ENCODE measurements at places on chromosomes 7 and 10. TPM values are rescaled to one million over a fixed set of nuclear protein-coding genes. Genes with fewer than 3 reads are reported as not detected.

Gene SPDYE6
- polyA plus RNA-seq, result not detected

Gene DYNC1I1
- polyA plus RNA-seq, result 0.17 TPM

GRCh38 chr7:51141451-51142003 is 175.1 kb downstream of the COBL start:
- H3K4me3 ChIP-seq, result no peak overlapping the region
- DNase-seq, result peak; percentile 35
- H3K27me3 ChIP-seq, result no peaks in the 10 kb centered on the region
- H3K36me3 ChIP-seq, result no peaks in the 10 kb centered on the region

Gene SPDYE1
- polyA plus RNA-seq, result not detected

DNA sequence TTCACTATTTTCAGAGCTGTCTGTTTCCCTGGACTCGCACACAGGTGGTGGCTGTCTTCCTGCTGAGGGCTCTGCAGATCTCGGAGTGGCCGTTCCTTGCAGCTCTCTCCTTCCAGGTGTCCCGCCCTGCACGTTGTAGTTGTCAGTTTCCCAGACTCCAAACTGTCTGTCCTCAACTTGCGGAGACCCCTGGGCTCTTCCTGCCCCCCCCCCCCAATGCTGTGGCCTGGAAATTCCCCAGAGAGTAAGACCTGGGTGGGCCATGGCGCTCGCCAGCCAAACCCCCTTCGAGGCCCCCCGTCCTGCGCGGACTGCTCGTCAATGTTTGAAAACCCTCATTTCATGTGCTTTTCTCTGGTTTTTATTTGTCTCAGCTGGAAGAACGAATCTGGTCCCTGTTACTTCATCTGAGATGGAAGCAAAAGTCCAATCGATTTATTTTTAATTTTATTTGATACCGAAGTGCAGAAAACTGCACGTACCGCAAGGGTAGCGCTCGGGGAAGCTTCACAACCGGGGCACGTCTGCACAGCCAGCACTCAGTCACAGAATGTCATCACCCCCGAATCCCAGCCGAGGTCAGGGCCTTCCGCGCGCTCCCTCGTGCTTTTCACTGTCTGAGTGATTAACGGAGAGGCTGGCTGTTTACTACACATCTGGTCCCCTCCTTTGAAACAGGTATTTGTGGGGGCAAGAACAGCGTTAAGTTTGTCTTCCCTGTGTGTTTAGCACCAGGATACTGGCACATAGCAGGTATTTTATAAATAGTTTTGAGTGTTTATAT is 46.4 kb upstream of the NKX6-2 start:
- H3K27me3 ChIP-seq, result peaks cover 19% of the 10 kb centered on the region
- no peaks in the 10 kb centered on the region for H3K36me3 ChIP-seq
- no peak overlapping the region for H3K4me3 ChIP-seq
- H3K27ac ChIP-seq, result no peak overlapping the region
- no peak for DNase-seq

Gene TMEM106B
- polyA plus RNA-seq, result 24.7 TPM

- DNase-seq, result no peak
- H3K27me3 ChIP-seq, result no peaks in the 10 kb centered on the region
- H3K36me3 ChIP-seq, result no peaks in the 10 kb centered on the region
- H3K4me3 ChIP-seq, result no peak overlapping the region
- H3K4me1 ChIP-seq, result peaks cover 8% of the 10 kb centered on the region
- no peak overlapping the region for H3K27ac ChIP-seq
Observed at GRCh38 chr7:35593899-35594298, 101.0 kb downstream of the HERPUD2 start.

DNA sequence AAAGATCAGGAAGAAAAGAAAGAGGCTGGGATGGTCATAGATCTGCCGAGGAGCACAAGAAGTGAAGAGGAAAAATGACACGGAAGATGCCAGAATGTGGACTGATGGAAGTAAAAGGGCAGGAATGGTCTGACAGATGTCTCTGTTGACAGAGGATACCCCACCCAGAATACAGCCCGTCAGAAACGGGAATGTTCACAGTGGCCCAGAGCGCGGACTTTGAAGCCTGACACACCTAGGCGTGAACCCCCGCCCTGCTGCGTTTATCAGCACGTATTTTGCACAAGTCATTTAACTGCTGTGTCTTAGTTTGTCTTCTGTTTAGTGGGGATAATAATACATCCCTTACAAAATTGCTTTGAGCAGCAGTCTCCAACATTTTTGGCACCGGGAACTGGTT is 27.1 kb downstream of the AKR1B1 start:
- peak overlapping the region; percentile 2 for H3K4me3 ChIP-seq
- H3K27me3 ChIP-seq, result peaks cover 3% of the 10 kb centered on the region
- H3K4me1 ChIP-seq, result peaks cover 8% of the 10 kb centered on the region
- DNase-seq, result no peak
- H3K36me3 ChIP-seq, result no peaks in the 10 kb centered on the region

Gene LRRC18
- polyA plus RNA-seq, result not detected

Gene PHKG1
- 0.62 TPM for polyA plus RNA-seq

GRCh38 chr7:47008461-47008860 is 573.5 kb downstream of the TNS3 start:
- no peak overlapping the region for H3K4me3 ChIP-seq
- peak; percentile 3 for DNase-seq
- no peaks in the 10 kb centered on the region for H3K4me1 ChIP-seq
- H3K27ac ChIP-seq, result no peak overlapping the region
- no peaks in the 10 kb centered on the region for H3K27me3 ChIP-seq

Gene FANK1
- 2.2 TPM for polyA plus RNA-seq

Gene TRPV5
- not detected for polyA plus RNA-seq

GRCh38 chr10:71635867-71636266 is 83.7 kb downstream of the C10orf105 start:
- no peaks in the 10 kb centered on the region for H3K36me3 ChIP-seq
- DNase-seq, result no peak
- H3K27ac ChIP-seq, result no peak overlapping the region
- H3K4me3 ChIP-seq, result no peak overlapping the region
- peaks cover 69% of the 10 kb centered on the region for H3K27me3 ChIP-seq
- no peaks in the 10 kb centered on the region for H3K4me1 ChIP-seq

Gene DIP2C
- 16.1 TPM for polyA plus RNA-seq

- no peaks in the 10 kb centered on the region for H3K27me3 ChIP-seq
- no peak overlapping the region for H3K4me3 ChIP-seq
- DNase-seq, result no peak
- no peaks in the 10 kb centered on the region for H3K4me1 ChIP-seq
- H3K36me3 ChIP-seq, result no peaks in the 10 kb centered on the region
- no peak overlapping the region for H3K27ac ChIP-seq
Observed at GRCh38 chr10:126208726-126209302, 179.5 kb downstream of the ADAM12 start.

GRCh38 chr7:134879815-134880475 is 100.5 kb downstream of the CALD1 start:
- no peak for DNase-seq
- no peak overlapping the region for H3K27ac ChIP-seq
- H3K4me1 ChIP-seq, result peaks cover 17% of the 10 kb centered on the region

DNA sequence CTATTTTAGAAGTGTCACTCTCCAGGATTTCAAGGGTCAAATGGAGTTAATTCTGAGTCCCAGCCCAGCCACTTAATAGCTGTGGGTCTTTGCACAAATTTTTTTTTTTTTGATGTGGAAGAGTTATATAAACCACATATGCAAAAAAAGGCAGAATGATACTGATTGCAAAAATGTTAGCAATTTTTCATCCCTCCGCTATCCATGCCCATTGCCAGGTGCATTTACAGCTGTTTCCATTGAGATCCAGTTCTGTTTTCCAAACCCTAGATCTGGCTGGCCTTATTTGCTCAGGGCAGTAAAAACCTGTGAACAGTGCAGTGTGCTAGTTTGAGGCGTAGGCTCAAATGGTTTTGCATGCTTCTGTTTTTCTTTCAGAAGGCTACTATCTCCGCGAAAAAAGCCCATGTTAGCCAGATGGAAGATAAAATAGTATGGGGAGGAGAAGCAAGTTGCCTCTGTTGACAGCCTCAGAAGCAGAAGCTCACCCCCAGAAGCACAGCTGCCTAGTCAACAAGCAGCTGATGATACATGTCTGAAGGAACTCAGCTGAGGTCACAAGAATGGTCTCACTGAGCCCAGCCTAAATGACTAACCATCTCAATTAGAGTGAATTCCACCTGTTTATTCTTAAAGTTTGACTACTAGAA is 997 bp upstream of the ZNF138 start:
- H3K27me3 ChIP-seq, result no peaks in the 10 kb centered on the region
- H3K4me3 ChIP-seq, result no peak overlapping the region
- DNase-seq, result peak; percentile 33
- H3K27ac ChIP-seq, result no peak overlapping the region
- H3K36me3 ChIP-seq, result no peaks in the 10 kb centered on the region

Gene FBXO24
- polyA plus RNA-seq, result 0.43 TPM

- H3K27me3 ChIP-seq, result no peaks in the 10 kb centered on the region
- H3K36me3 ChIP-seq, result no peaks in the 10 kb centered on the region
Observed at GRCh38 chr7:145732521-145732920, 384.1 kb upstream of the CNTNAP2 start.

Gene TRIM50
- not detected for polyA plus RNA-seq

Gene DYDC2
- polyA plus RNA-seq, result not detected

DNA sequence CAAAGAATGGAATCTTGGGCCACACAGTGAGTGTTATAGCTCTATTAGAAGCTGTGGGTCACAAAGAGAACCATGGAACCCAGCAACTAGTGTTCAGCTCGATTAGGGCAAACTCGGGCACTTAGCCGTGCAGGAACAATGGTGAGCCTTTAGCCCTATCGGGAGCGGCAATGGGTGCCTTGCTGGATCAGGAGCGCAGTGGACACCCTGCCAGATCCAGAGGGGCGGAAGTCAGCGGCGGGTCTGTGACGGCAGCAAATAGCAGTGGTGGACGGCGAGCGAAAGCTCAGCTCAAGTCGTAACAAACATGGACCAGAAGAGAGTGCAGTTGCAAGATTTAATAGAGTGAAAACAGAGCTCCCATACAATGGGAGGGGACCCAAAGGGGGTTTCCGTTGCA is 43.9 kb upstream of the NRG3 start:
- no peaks in the 10 kb centered on the region for H3K36me3 ChIP-seq
- H3K27me3 ChIP-seq, result no peaks in the 10 kb centered on the region
- H3K4me3 ChIP-seq, result no peak overlapping the region
- H3K27ac ChIP-seq, result no peak overlapping the region

Gene CLCN1
- polyA plus RNA-seq, result not detected

GRCh38 chr7:87129848-87130247 is 22.4 kb upstream of the DMTF1 start:
- H3K36me3 ChIP-seq, result no peaks in the 10 kb centered on the region
- DNase-seq, result no peak
- H3K27me3 ChIP-seq, result no peaks in the 10 kb centered on the region
- H3K4me1 ChIP-seq, result no peaks in the 10 kb centered on the region
- no peak overlapping the region for H3K27ac ChIP-seq

DNA sequence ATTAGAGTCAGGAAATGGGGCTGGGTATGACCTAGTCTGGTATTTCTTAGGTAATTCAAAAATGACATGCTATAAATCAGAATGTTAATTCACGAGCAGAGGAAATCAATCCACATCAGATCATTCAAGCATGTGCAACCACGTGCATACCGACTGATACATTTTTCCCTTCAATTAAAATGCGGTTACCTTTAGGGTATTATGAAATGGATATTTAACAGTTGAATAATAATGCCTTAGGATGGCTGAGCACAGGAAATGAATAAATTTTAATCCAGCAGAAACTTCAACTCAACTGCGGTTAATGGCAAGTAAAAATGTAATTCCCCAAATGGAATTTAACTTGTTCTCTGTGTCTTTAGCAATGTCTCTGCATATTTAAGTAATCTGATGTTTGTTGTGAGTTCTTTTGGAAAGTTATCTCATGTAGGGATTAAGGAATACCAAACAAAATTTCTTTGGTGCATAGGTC is 9.2 kb downstream of the CPA2 start:
- H3K27me3 ChIP-seq, result no peaks in the 10 kb centered on the region
- no peak overlapping the region for H3K27ac ChIP-seq
- peaks cover 16% of the 10 kb centered on the region for H3K4me1 ChIP-seq
- H3K4me3 ChIP-seq, result no peak overlapping the region
- no peaks in the 10 kb centered on the region for H3K36me3 ChIP-seq

DNA sequence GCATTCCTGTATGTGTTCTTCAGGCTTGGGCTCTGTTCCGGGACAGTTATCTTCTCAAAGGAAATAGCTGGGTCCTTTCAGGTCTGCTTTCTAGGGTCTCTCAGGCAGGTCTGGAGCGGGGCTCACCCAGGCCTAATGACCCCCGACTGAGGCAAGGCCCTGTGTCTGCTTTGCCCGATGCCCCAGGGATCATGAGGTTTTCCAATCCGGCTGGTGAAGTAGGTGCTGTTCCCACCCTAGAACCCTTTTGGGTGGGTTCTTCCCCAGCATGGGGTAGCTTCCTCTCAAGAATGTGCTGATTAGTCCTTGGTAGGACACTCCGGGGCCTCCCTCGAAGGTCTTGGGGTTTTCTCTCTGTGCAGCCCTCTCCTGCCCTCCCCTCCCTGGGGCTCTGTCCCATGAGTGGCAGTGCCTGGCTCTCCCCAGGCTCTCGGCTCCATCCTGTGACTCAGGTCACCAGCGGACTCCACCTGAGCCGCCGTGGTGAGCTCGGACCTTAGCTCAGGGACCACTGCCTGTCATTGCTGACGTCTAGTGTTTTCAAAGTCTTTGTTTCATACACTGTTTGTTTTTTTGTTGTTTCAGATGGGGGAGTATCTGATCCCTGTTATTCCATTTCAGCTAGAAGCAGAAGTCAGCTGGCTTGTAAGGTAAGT is 71.0 kb upstream of the NKX6-2 start:
- no peak overlapping the region for H3K27ac ChIP-seq
- H3K36me3 ChIP-seq, result no peaks in the 10 kb centered on the region
- DNase-seq, result no peak
- H3K27me3 ChIP-seq, result peaks cover 11% of the 10 kb centered on the region
- no peak overlapping the region for H3K4me3 ChIP-seq

Gene ZNF727
- not detected for polyA plus RNA-seq

Gene CYP3A7
- not detected for polyA plus RNA-seq

DNA sequence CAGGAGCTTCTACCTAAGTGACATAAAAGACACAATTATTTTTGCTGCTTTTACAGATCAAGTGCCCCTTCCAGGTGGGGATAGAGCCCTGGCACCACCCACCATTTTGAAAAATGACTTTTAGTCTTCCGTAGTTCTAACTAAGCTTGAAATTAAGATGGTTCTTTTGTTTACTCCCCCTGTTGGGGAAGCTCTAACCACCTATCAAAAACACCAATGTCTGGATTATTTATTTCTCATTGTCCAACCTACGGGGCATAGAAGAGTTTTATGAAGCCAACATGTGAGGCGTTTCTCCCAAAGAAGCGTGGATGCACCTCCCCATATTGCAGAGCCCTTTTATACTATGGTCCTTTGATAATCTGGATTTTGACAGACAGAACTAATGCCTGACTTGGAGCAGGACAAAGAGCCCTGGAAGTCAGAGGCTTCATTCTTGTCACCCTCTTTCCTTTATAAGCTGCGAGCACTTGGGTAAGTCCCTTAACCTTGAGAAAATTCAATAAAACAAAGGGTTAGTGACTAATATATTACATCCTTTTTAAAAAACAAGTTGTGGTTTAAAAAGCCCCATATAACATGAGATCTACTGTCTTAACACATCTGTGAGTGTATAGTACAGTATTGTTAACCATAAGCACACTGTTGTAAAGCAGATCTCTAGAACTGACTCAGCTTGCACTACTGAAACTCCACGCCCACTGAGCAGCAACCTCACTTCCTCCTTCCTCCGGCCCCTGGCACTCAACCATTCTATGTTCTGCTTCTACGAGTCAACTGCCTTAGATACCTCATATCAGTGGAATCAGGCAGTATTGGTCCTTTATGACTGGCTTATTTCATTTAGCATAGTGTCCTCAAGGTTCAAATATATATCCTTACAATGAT is 67.5 kb downstream of the ATXN7L1 start:
- no peaks in the 10 kb centered on the region for H3K27me3 ChIP-seq
- no peaks in the 10 kb centered on the region for H3K36me3 ChIP-seq
- no peak overlapping the region for H3K27ac ChIP-seq
- peaks cover 19% of the 10 kb centered on the region for H3K4me1 ChIP-seq

GRCh38 chr10:64312876-64313275 is 791.7 kb downstream of the REEP3 start:
- H3K4me1 ChIP-seq, result no peaks in the 10 kb centered on the region
- no peak overlapping the region for H3K4me3 ChIP-seq
- H3K27me3 ChIP-seq, result no peaks in the 10 kb centered on the region
- no peak overlapping the region for H3K27ac ChIP-seq
- no peak for DNase-seq

All from IMR-90 (cell line).